ENCODE measurements at places on chromosomes 3 and 15.

- no peak for DNase-seq
These were observed 47.2 kb upstream of the MME start for GRCh38 chr3:155032918-155033317.

- no peak for DNase-seq
These were observed 138.2 kb downstream of the TPRA1 start for GRCh38 chr3:127452321-127452821.

DNA sequence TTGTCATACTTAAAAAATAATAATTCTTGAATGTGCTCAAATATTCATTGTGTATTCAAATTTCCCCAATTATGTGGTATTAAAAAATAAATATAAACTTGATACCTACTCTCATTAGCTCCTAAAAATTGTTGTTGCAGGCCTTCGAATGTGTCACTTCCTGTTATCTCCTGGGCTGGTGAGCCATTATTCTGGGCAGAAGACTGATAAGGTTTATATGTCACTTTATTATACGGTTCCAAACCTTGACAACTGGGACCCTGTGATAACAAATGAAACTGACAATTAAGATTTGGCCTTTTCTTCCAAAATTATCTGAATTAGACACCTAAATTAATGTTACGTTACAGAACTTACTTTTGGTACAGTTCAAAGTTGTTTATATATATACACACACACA, 15.0 kb downstream of the CEP152 start:
- DNase-seq: no peak

GRCh38 chr3:131361464-131362421, 19.8 kb upstream of the NUDT16 start:
- no peak for DNase-seq

- no peak for DNase-seq
These were observed 17.3 kb upstream of the AEN start for GRCh38 chr15:88603885-88604284.

DNA sequence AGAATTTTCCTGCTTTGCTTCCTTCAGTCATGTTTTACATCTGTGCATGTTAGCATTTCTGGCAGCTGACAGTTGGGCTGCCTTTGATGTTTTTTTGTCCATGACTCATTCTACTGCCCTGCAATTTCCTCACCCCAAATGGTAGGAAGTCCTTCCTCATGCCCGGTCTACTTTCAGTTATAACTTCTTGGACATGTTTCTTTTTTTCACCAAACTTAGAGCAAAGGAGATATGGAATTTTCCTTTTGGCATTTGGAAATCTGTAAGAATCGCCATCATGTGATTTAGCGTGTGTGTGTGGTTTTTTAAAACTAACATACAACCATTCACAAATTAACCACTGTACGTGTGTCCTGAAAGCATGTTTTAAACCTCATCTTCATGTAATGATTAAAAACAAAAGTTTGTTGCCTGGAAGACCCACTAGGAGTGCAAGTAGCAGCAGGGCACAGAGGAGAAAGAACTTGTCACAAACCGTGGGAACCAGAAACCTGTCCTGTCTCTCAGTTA, 430.7 kb upstream of the CFAP20DC start:
- no peak for DNase-seq

DNA sequence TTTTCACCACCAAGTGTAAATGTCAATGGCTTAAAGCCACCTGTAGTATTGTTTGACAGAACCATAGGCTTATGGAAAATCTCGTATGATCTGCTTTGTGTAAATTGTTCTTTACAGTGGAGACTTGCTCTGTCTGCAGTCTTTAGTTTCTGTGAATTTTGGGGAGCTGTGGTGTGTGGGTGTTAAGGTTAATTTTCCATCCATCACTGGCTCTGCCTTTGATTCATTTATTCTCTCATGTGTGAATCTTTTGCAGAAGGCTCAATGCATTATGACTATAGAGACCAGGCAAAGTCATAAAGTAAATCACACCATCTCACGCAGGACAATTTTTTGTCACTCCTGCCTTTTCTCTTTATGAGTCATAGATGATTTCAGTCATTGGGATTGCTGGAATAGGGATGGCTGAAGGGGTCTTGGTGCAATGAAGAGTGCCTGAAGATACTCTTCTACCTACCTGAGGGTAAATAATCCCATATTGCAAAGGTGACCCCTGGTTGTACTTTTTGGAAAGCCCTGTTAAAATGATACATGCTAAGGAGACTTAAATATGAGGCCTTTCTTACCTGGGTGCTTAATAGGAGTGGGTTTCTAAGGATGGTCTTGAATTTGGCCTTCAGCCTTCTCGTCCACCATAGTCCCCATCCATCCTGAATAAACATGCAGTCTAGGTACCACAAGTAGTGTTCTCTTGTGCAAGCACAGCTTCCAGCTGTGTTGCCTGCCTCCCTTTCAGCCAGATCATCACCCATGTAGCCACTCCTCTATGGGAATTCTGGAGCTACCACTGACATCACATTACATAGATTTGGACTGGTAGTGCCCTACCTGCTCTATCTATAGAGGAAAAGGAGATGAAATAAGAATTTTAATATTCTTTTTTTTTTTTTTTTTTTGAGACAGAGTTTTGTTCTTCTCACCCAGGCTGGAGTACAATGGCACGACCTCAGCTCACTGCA, 14.3 kb downstream of the TGFBR2 start:
- DNase-seq: no peak

DNA sequence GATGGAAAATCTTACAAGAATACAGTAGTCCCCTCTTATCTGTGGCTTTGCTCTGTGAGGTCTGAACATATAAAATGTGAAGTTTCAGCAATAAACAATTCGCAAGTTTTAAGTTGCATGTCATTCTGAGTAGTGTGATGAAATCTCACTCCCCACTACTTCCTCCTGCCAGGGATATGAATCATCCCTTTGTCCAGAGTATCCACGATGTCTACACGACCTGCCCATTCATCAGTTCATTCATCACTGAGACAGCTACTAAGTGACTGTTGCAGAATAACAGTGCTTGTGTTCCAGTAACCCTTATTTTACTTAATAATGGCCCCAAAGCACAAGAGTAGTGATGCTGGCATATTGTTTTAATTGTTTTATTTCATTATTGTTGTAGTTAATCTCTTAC, 489.2 kb upstream of the UBE2E2 start:
- DNase-seq: no peak

GRCh38 chr3:25151903-25152295, 276.2 kb upstream of the RARB start:
- no peak for DNase-seq

Data from stimulated activated CD8-positive, alpha-beta memory T cell treated with anti-CD3 and anti-CD28 coated beads, Interleukin-4, amount 100 ng/mL, for 4 hours (primary cell).